ENCODE measurements at places on chromosomes 2 and 18.

DNA sequence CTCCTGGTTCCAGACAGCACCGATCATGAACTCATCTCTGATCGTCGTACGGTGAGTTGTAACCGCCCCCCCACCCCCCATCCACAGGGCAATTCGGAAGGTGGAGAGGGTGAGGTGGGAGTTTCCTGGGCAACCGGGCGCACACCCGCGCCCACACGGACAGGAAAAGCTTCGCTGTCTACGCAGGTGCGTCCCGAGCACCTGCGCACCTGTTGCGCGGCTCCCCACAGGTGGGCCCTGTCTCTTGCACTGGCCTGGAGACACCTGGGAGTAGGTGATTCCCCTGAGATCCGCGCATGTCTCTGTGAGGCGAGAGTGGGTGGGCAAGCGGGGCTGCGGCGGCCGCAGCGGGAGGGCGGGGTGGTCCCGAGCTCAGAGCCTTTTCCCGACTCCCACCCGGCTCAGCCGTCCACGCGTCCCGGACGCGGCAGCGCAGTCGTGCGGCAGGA, 459 bp upstream of the ATP6V1C2 start:
- no peak overlapping the region for H3K4me3 ChIP-seq
- peaks cover 33% of the 10 kb centered on the region for H3K27me3 ChIP-seq
- H3K27ac ChIP-seq, result no peak overlapping the region
- no peaks in the 10 kb centered on the region for H3K4me1 ChIP-seq
- H3K36me3 ChIP-seq, result no peaks in the 10 kb centered on the region
- no peak for DNase-seq

DNA sequence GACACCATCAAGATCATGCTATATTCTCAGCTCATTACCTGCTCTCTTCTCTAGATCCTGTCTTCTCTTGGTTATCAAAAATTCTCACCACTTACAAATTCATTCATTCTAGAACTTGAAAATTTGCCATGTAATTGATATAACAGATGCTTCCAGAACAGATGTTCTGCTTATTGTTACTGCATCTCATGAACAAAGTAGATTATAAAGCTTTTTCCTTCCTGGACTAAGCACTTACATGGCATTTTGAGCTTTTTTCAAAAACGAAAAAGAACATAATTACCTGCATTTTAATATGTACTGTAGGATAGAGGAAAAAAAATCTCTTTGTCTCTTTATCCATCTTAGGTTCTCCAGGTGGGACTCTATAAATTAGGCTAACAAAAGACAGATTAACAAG, 79.6 kb upstream of the CREB1 start:
- H3K27me3 ChIP-seq, result no peaks in the 10 kb centered on the region
- no peak for DNase-seq
- H3K27ac ChIP-seq, result no peak overlapping the region
- no peaks in the 10 kb centered on the region for H3K4me1 ChIP-seq

GRCh38 chr2:113707106-113707505, 49.3 kb downstream of the SLC35F5 start:
- H3K27ac ChIP-seq, result no peak overlapping the region
- DNase-seq, result no peak
- no peaks in the 10 kb centered on the region for H3K27me3 ChIP-seq
- no peak overlapping the region for H3K4me3 ChIP-seq
- H3K4me1 ChIP-seq, result no peaks in the 10 kb centered on the region
- peaks cover 4% of the 10 kb centered on the region for H3K36me3 ChIP-seq

- no peaks in the 10 kb centered on the region for H3K4me1 ChIP-seq
- no peaks in the 10 kb centered on the region for H3K36me3 ChIP-seq
- DNase-seq, result no peak
Observed at GRCh38 chr2:39516347-39517101, 79.4 kb upstream of the MAP4K3 start.

GRCh38 chr2:107412981-107413380, 413.7 kb upstream of the RGPD4 start:
- no peak overlapping the region for H3K27ac ChIP-seq
- no peaks in the 10 kb centered on the region for H3K27me3 ChIP-seq
- no peaks in the 10 kb centered on the region for H3K36me3 ChIP-seq
- no peak overlapping the region for H3K4me3 ChIP-seq
- no peak for DNase-seq

DNA sequence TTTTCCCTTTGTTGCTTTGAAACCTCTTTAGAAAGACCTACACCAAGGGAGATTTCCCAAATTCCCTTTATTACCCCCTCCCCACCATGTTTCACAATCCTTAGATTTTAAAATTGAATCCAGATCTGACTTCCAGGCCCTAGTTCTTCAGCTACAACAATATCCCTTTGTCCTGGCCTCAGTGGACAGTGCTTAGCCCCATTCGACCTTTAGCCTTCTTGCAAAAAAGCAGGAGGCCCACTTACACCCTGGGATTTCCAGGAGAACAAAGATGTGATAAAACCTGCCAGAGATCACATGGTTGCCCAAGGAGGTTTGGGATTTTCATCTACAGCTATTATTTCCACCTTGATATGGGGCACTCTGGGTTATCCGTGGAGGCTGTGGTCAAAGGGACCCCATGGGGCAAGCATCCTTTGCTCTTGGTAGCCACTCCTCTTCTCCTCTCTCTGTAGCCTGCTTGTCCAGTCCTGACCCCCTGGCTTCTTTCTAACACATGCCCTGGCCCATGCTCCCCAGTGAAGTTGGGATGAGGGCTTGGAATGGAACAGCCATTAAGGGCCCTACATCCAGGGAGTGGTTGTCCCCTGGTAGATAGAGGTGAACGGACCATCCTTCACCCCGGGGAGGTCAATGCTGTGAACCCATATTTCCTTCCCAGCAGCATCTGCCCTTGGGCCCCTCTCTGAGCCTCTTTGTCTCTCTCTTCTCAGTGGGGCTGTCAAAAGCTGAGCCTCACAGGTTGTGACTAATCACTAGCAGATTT, 267.4 kb downstream of the DYSF start:
- H3K4me1 ChIP-seq, result no peaks in the 10 kb centered on the region
- H3K27me3 ChIP-seq, result no peaks in the 10 kb centered on the region
- H3K27ac ChIP-seq, result no peak overlapping the region
- no peak for DNase-seq
- no peak overlapping the region for H3K4me3 ChIP-seq

GRCh38 chr2:149789549-149789948, 202.0 kb upstream of the MMADHC start:
- no peak overlapping the region for H3K27ac ChIP-seq
- no peaks in the 10 kb centered on the region for H3K36me3 ChIP-seq
- H3K4me3 ChIP-seq, result no peak overlapping the region
- no peaks in the 10 kb centered on the region for H3K27me3 ChIP-seq

- peak overlapping the region; percentile 88 for H3K4me3 ChIP-seq
- H3K36me3 ChIP-seq, result no peaks in the 10 kb centered on the region
- no peaks in the 10 kb centered on the region for H3K27me3 ChIP-seq
- no peak for DNase-seq
Observed at GRCh38 chr18:21739604-21740537, 721 bp upstream of the MIB1 start.

- no peaks in the 10 kb centered on the region for H3K36me3 ChIP-seq
- DNase-seq, result no peak
- H3K4me3 ChIP-seq, result no peak overlapping the region
- H3K27ac ChIP-seq, result no peak overlapping the region
Observed at GRCh38 chr2:160209516-160209856, 9.4 kb upstream of the ITGB6 start.

DNA sequence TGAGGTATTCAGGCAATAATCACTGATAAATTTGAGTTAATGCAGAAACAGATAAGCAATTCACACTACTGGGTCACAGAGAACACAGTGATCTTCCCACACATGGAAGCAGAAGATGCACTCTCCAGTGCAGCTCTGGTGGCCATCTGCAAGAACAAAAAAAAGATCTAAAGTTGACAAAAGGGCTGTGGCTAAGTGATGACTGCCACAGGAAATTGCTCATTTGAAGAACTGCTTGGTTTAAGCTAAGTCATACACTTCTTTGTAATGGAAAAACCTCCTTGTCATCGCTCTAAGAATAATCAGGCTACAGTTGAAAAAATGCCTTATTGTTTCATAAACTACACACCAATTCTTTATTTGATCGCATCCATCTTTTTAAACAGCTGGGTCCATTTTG, 115.1 kb downstream of the DTNB start:
- H3K27me3 ChIP-seq, result no peaks in the 10 kb centered on the region
- peaks cover 21% of the 10 kb centered on the region for H3K4me1 ChIP-seq
- no peaks in the 10 kb centered on the region for H3K36me3 ChIP-seq
- H3K4me3 ChIP-seq, result no peak overlapping the region
- no peak overlapping the region for H3K27ac ChIP-seq

- no peaks in the 10 kb centered on the region for H3K27me3 ChIP-seq
- DNase-seq, result no peak
- no peak overlapping the region for H3K4me3 ChIP-seq
- no peak overlapping the region for H3K27ac ChIP-seq
Observed at GRCh38 chr18:65298422-65298821, 452.4 kb upstream of the CDH7 start.

DNA sequence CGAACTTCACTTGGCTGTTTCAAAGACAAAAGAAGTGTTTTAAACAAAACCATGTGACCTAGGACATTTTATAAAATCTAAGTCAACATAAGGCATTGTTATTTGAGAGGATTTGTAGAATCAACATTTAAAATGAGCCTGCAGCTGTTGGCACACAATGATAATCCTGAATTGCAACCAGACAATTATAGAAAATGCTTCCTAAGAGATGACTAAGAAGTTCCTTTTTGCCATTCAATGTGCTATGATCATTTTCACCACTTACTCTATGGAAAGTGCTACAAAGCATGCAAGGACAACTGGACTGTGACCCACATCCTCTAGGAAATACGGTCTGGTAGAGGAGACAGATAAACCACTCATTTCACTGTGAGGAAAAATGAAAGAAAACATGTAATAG, 246.4 kb downstream of the CDH20 start:
- no peaks in the 10 kb centered on the region for H3K4me1 ChIP-seq
- DNase-seq, result no peak
- H3K4me3 ChIP-seq, result no peak overlapping the region
- peaks cover 2% of the 10 kb centered on the region for H3K27me3 ChIP-seq

DNA sequence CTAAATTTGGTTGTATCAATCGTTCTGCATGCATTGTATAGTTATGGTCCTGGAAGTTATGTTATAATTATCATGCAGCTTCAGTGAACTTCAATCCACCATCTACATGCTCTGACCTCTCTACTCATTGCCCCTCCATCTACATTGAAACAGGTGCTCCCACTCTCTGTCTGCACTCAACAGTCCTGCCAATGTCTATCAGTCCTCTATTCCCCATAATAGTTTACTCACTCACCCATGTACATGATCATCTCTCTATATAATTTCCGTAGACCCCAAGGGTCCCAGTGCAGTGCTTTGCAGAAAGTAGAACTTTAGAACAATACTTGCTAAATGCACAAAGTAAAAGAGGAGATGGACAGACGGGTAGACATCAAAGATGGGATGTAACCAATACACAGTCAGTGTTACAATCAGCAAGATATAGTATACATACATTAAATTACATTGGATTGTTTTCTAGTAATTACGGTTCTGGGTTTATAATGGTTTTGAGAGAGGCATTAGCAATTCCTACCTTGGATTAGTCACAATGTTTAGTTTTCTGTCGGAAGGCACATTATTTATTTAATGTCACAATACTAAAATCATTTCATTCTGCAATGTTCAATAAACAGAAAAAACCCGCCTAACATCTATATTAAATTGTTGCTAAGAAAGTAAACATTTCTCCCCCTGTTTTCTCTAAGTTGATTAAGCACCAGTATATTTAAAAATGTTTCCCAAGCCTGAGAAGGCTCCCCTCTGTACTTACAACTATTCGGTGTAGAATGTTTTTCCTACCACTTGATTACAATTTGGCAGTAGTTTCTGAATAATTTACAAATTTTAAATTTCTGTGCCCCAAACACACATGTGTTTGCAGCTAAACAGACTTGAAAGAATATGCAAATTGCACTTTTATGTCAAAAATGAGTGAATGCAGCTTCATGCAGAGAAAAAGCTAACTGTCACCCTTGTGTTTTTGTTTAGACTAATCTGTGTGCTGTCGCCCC, 94.4 kb upstream of the SIX2 start:
- H3K36me3 ChIP-seq, result no peaks in the 10 kb centered on the region
- no peaks in the 10 kb centered on the region for H3K4me1 ChIP-seq
- no peak overlapping the region for H3K4me3 ChIP-seq
- H3K27ac ChIP-seq, result no peak overlapping the region

DNA sequence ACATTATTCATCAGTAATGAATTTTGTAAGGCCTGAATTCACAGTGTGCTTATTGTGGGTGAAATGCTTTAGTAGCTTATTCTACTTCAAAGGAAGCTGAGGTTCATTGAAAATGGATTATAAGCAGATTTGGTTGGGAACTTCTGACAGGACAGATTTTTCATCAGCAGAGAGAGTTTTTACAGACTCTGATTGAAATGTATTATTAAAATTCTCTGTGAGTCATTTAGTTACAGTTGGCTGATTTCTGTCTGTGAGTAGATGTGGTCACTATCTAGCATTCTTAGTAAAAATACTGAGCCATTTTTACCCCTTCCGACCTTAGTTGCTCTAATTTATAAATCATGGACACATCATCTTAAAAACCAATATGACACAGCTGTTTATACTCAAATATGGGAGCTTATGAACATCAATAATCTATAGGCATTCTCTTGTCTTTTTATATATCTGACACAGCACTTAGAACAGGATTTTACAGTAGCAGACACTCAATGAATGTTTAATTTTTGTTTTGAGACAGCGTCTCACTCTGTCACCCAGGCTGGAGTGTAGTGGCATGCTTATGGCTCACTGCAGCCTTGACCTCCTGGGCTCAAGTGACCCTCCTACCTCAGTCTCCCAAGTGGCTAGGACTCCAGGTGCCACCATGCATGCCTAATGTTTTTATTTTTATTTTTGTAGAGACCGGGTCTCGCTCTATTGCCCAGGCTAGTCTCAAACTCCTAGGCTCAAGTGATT, 239.6 kb downstream of the BABAM2 start:
- no peak overlapping the region for H3K27ac ChIP-seq
- no peaks in the 10 kb centered on the region for H3K27me3 ChIP-seq
- no peak for DNase-seq
- no peak overlapping the region for H3K4me3 ChIP-seq

DNA sequence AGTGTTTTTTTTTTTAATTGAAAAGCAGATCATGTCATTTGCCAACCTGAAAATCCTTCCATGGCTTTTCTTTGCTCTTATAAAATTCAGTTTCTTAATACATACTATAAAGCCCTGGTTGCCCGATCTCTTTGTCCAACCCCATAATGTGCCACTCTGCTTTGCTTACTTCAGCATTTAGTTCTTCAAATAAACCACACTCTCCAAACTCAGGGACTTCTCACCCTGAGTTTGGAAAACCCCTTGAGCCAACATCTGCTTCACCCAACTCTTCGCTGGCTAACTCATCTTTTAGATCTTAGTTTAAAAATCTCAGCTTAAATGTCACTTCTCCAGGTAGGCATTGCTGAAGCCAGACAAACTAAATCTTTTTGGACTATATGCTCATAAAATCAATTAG, 1.3 kb upstream of the STAT1 start:
- no peaks in the 10 kb centered on the region for H3K36me3 ChIP-seq
- no peak overlapping the region for H3K27ac ChIP-seq
- no peak overlapping the region for H3K4me3 ChIP-seq
- DNase-seq, result no peak
- H3K4me1 ChIP-seq, result peaks cover 44% of the 10 kb centered on the region

DNA sequence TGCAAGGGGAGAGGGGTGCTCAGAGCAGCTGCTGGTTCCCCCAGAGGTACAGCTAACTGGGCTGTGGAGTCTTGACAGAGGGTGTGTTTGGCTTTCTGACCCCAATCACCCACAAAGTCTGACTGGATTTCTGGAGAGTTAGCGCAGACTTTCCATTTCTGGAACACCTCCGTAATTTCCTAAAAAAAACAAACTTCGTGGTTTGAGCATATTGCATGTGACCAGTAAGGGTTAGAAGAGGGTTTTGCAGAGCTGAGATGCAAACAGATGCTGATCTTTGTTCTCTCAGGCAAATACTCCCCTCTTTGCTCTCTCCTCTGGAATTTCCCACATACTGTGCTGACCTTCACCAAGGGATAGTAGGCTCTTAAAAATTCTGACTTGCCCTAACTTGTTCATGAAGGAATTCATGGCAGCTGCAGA, 44.5 kb upstream of the TMEM247 start:
- no peak for DNase-seq
- H3K27ac ChIP-seq, result no peak overlapping the region
- no peak overlapping the region for H3K4me3 ChIP-seq
